ENCODE measurements at places on chromosomes 12 and 14.

- no peak for DNase-seq
These were observed at the start of gene ADGRD1 for GRCh38 chr12:130953771-130954543. TSS of gene ADGRD1 (plus strand) at chr12:130953907. CDS start at chr12:130954466, 559 bp downstream.

GRCh38 chr14:36511981-36512584 lies 7.9 kb downstream of the NKX2-1 start:
- DNase-seq, result no peak

- DNase-seq, result no peak
These were observed 49.7 kb downstream of the CYP46A1 start for GRCh38 chr14:99733540-99734405.

DNA sequence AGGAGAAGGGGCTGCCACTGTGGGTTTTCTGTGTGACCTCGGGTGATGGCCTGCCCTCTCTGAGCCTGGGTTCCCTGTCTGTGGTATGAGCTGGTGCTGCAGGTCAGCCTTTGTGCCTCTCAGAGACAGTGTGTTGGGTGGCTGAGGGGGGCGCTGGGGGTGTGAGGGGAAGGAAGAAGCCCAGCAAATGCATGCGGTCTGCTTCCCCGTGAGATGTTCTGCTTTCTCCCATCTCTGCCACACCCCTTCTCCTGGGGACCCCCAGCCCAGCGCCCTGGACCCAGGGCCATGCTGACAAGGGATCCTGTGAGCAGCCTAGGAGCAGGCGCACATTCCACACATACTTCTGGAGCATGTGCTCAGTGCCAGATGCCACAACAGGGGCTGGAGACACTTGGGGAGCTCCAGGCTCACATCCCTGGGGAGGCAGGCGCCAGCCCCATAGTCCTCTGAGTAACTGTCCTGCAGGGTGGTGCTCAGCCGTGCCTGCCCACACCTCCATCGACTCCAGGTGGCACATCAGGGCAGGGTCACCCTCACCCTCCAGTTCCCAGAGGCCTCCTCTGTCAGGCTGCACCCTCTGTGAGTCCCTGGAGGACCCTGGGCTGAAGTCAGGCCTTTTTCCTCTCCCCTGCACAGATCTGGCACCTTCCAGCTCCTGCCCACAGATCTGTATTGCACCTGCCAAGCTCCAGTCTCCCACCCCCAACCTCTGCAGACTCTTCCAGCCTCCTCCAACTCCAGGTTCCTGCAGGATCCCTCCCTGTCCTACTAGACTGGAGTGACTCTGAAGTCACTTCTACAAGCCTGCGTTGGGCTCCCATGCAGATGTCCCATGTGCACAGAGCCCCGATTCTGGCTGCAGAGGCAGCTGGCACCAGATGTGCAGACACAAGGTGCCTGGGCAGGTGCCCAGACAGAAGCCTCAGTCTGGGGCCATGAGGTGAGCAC lies 205.6 kb downstream of the KIF26A start:
- DNase-seq, result no peak

GRCh38 chr14:60002819-60003492 lies 83.0 kb downstream of the LRRC9 start:
- no peak for DNase-seq

DNA sequence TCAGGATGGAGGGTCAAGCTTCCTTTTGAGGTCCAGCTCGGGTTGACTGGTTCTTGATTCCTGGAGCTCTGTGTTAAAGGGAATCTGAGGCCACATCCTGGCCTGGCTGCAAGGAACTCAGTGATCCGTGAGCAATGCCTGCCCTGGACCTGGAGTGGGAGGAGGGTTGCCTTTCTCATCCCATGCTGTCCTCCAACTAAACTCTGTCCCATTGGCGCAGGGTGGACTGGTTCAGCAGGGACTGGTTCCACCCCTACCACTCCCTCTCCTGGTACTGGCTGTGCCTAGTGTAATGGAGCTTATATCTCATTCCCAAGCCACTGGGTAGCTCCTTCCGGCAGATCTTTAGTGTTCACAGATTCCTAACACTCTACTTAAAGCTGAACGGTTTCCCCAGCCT lies 3.9 kb upstream of the CMKLR1 start:
- no peak for DNase-seq

DNA sequence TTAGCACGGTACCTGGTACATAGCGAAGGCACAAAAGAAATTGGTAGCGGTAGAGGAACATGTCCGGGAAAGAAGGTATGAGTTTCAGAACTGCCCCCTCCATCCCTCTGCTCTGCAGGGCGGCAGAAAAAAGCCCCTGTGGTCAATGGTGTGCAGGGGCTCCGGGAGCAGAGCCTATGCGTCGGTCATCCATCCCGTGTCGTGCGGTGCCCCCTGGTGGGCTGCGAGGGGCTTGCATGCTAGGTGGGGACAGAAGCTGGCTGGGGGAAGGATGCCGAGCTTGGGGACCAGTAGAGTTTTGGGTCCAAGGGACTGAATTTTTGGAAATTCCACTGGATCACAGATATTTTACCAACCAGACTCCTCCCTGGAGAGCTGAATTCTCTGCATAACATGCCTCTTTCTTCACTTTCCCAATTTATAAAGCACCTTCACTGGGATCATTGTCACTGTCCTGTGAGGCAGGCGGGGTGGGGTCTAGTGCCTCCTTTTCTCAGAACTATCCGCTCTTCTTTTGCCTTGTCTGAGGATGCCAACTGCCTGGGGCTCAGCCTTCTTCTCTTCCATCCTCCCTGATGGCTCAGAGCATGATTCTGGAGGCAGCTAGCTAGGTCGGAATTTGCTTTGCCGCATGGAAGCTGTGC lies 148.7 kb downstream of the SMOC1 start:
- DNase-seq, result peak; percentile 81

- DNase-seq, result peak; percentile 11
These were observed 5.1 kb downstream of the MBIP start for GRCh38 chr14:36315159-36315853.

DNA sequence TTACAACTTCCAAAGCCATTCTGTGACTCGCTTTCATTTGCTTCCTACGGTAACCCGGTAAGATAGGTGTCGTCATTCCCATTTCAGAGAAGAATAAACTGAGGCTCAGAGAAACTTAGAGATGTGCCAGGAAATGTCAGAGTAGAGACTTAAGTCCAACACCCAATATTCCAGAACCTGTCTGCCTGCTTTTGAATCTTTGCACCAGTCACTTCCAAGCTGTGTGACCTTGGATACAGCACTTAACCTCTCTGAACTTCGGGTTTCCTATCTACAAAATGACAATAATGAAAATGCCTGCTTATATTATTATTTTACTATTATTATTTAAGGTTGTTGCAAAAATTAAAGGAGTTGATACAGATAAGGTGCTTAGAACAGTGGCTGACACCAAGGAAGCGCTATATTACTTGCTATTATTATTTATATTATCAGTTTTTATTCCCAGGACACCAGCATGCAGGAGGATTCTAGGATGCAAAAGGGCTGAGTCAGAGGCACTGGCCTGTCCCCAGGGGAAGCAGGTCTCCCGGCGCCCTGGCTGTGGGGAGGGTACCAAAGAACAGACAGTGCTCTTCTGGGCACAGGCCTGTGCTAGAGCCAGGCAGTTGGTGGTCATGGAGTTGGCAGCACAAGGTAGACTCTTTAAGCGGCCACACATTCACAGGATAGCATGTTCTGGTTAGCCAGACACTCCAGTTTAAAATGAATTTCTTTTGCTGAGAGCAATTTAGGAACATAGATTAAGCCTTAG lies 5.4 kb downstream of the HSPB8 start:
- no peak for DNase-seq

DNA sequence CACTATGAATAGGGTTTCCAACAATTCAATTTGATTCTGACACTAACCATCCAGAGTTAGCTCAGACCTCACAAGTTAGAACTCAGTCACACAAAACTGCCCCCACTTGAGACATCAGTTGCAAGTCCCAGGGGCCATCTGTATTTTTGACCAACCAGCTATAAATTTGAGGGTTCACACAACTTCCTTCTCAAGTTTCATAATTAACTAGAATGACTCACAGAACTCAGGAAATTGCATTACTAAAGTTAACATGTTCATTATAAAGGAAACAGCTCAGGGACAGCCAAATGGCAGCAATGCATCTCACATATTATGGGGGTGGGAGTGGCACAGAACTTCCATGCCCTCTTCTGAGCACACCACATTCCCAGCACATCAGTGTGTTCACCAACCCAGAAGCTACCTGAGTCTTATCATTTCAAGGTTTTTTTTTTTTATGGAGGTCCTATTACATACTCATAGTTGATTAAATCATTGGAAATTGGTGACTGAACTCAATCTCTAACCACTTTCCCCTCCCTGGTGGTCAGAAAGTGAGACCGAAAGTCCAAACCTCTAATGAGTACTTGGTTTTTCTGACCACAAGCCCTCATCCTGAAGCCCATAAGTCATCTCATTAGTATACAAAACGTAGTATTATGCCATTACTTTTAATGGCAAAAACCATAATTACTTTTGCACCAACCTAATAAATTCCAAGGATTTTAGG lies 1721.5 kb upstream of the SEL1L start:
- DNase-seq, result no peak

GRCh38 chr12:117316336-117316735 lies 45.1 kb downstream of the NOS1 start:
- DNase-seq, result no peak

DNA sequence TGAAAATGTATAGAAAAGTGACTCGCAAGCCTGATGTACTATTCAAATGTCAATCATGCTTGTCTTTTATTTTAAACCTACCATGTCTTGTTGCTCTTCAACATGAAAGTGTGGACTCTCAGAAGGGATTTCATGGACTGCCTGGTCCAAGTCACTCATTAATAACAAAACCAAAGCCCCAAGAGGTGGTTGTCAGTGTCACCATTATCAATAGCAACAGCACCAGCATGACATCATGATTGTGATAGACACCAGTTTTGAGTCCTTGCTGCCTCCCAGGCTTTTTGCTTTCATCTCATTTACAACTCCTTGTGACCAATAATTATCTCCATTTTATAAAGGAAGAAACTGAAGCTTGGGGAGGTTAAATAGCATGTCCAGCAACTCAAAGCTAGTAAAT lies 112.0 kb upstream of the TMPO start:
- no peak for DNase-seq

DNA sequence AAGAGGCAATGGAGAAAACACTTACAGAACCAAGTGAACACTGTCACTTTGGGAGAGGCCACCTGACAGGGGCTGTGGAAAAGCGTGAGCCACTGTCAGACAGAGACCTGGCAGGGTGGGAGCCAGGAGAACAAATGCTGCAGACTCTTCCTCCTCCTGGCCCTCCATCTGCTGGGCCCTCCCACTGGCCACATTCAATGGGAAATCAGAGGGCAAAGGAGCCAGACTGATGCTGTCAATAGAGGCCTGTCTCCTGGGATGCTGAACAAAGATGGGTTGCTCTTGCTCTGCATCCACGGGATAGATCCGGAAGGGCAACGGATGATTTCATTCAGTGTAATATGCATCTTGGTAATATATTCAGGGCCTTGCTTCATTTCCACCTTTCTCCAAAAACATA lies 44.9 kb upstream of the BCAT1 start:
- DNase-seq, result no peak

DNA sequence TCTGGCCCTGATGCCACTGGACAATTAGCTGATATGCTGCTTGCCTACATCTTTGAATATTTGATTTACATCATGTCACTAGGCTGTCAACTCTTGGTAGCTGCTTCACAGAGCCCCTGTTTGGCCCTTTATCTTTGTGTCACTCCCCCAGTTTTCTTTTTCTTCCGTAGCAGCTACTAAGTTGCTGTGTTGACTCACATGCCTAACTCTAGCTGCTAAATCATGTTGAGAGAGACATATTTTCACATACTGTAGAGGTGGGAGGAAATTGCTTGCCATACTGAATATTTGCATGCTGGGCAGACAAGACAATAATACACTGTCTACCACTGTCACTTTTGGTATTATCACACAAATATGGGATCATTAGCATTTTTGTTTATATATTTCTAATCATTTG lies 147.1 kb upstream of the NOVA1 start:
- no peak for DNase-seq

DNA sequence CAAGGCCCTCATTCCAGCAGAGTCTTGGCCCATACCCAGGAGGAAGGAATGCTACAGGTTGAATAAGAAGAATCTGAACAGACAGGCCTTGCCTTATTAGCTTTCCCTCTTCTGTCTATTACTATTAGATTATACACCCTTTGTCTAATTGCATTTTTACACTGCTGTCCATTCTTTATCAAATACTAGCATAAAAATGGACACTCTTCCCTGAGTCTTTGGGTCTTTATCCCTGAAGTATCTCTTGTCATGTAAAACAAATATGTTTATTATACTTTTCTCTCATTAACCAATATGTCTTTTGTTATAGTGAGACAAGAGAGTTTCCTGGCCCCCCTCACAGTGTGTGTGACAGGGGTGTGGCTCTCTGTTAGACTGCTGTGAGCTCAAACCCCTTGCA lies 897.4 kb upstream of the SEL1L start:
- no peak for DNase-seq

- no peak for DNase-seq
These were observed 308.1 kb downstream of the EGLN3 start for GRCh38 chr14:33642691-33643244.

DNA sequence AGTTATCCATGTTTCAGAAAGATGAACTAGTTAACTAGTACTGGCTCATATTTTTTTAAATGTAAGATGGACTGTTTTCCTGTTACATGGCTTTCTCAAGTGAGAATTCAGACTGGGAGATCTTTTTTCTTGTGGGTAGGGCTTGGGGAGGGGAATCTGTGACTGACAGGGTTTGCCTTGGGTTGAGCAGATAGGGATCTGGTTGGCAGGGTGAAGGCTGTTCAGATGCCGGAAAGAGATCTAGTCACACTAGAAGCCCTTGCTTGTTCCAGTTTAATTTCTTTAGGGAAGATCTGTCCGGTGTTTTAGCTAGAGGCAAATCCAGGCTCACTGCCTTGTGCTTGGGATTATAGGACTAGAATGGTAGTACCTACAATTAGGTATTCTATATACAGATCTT lies 63.2 kb downstream of the FBXO33 start:
- no peak for DNase-seq

- no peak for DNase-seq
These were observed 180.8 kb downstream of the CRADD start for GRCh38 chr12:93857991-93858447.

DNA sequence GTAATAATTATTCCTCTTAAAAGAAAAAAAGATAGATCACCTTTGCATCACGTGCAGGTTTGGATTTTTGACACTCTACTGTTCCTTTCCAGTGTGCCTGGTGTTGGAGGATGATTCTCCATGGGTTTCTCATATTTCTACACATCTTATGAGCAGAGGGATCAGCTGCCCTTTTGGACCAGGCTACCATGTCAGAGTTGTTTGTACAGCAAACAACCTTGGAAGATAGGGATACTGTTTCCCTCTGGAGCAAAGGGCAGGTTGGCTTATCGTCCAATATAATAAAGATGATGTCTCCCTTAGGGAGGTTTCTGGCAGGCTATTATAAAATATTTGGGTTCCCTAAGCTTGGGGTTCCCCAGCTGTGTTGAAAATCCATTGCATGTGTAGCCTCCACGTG lies 42.1 kb downstream of the DAO start:
- DNase-seq, result no peak

Measured in activated CD4-positive, alpha-beta T cell treated with anti-CD3 and anti-CD28 coated beads, Interleukin-2, amount 50 U/mL, for 48 hours (primary cell).